SK-N-MC (cell line): ENCODE measurements at places on chromosomes 4 and X.
A peak's percentile ranks its signal among the peaks of the same experiment; 100 is the strongest.

DNA sequence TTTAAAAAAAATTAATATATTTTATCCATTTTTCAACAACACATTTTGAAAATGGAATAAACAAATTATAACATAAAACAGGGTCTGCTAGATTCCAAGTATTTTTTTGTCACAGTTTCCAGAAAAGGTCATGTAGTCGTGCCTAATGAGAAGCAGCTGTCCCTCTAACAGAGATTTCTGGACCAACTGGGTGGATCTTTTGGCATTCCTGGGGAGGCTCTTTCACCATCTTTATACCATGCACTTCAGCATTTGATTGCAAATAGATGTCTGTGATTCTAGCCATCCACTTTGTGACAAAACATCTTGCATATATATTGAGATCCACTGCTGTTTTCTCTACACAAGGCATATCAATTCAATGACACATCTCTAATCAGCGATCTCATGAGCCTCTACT is 210.7 kb upstream of the LDB2 start:
- DNase-seq, result no peak

DNA sequence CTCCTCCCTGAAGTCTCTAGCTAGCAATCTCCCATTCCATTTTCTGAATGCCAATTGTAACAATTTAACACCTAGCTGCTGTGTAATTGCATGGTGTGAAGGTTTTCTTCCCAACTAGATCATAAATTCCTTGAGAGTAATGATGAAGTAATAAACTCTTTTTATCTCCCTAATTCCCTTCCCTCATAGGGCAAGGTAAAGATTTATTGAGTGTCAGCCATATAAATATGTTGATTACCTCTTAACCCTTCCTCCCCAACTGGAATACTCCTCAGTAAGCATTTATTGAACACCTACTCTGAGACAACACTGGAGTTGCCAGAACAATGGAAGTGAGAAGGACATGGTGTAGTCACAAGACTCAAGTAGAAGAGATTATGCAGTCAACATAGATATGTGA is 112.7 kb downstream of the CLCN5 start:
- no peak for DNase-seq

DNA sequence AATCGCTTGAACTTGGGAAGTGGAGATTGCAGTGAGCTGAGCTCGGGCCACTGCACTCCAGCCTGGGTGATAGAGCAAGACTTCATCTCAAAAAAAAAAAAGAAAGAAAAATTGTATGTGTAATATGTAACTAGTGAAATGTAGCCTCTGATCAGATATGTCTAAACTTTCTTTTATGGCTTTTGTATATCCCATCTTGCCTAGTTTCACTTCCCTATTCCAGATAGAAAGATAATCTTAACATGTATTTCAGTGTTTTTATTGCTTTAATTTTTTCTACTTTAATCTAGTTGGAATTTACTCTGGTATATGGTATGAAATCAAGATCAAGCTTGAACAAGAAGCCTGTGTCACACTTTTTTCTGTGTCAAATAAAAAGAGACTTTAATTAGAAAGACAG is 1.9 kb upstream of the ZNF41 start:
- DNase-seq, result no peak

GRCh38 chr4:184416913-184417734 is 57.2 kb downstream of the IRF2 start:
- DNase-seq, result no peak

DNA sequence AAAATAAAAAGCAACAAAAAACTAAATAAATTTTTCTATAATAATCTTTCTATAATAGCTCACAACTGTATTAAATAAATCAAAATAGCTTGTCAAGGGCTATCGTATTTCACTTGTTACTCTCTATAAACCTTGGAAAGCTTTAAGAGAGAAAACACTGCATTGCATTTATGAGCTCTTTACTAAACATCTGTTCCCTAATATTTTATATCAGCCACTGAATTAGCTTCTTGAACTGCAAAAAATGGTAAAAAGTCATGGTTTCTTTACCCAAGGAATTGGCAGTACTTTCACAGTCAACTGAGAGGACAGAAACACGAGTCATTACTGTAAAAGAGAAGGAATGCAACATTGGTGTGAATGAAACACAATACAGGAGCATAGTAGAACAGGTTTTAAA is 671.2 kb downstream of the PCDH18 start:
- no peak for DNase-seq

GRCh38 chr4:29805916-29806480 is 914.2 kb upstream of the PCDH7 start:
- peak; percentile 71 for DNase-seq
